ENCODE measurements at places on chromosomes 3 and 15.

GRCh38 chr3:12893247-12893646, 51.9 kb upstream of the RPL32 start:
- no peak for DNase-seq

- no peak for DNase-seq
Observed at GRCh38 chr3:149588909-149589308, 68.9 kb downstream of the WWTR1 start.

- no peak for DNase-seq
Observed at GRCh38 chr3:76586471-76586870, 453.4 kb upstream of the ROBO2 start.

GRCh38 chr3:134464064-134464688, 21.6 kb downstream of the ANAPC13 start:
- no peak for DNase-seq

- DNase-seq: no peak
Observed at GRCh38 chr3:59256230-59256629, 206.4 kb upstream of the CFAP20DC start.

All from amygdala (tissue), 56 donors.